ENCODE measurements at places on chromosomes 4 and X. TPM values are rescaled to one million over a fixed set of nuclear protein-coding genes. Genes with fewer than 3 reads are reported as not detected.

FAM156B gene
- total RNA-seq = 18.8 TPM

FABP2 gene
- total RNA-seq = not detected

PALLD gene
- 117 TPM for total RNA-seq

CLNK gene
- not detected for total RNA-seq

P2RY4 gene
- total RNA-seq = 0.44 TPM

Measured in smooth muscle cell of trachea (primary cell).